SJCRH30 (cell line): ENCODE measurements at places on chromosomes 16 and 17.

DNA sequence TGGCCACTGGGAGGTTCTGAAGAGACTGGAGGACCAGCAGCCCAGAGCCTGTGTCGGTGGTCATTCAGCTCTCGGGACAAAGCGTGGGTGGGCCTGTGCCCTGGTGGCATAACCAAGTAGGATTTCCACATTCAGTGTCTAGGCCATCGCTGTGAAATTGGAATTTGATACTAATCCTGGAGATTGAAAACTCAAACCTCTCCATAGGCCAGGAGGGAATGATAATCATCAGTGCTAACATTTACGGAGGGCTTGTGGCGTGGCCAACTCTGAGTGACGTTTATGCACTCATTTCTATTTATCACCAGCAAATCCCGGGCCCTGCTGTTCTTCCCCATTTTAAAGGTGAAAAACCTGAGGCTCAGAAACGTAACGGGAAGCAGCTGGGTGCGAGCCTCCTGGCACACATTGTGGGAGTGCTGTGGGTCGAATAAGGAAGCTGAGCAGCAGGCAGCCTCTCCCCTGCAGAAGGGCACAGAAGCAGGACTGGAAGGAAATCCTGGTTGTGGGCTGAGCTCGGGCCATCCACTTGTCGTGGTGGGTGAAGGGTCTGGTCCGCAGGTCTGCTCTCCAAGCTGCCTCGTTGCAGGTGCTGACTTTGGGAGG, 33.1 kb downstream of the RAI1 start:
- peak; percentile 78 for DNase-seq

DNA sequence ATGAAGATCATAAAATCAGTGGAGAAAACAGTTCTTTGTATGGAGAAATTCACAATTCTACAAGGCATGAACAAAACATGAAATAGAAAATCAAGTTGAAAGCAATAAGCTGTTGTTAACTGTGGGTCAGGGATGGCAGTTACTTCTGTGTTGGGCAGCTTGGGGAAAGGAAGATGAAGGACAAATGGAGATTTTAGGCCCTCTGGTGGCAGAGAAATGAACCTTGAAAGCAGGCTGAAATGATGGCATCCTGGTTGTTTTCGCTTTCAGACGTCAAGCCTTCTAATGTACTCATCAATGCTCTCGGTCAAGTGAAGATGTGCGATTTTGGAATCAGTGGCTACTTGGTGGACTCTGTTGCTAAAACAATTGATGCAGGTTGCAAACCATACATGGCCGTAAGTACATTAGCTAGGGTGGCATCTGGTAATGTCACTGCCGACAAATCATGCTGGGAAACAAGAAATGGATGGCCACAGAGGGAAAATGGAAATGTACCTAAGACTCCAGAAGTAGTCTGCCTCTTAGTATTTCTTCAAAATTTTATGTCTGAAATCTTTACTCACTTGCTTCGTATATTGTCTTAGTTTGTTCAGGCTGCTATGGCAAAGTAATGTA, 108.9 kb downstream of the MAP2K6 start:
- no peak for DNase-seq

- DNase-seq = no peak
These were observed 24.3 kb downstream of the TTC19 start for GRCh38 chr17:16023881-16024280.

DNA sequence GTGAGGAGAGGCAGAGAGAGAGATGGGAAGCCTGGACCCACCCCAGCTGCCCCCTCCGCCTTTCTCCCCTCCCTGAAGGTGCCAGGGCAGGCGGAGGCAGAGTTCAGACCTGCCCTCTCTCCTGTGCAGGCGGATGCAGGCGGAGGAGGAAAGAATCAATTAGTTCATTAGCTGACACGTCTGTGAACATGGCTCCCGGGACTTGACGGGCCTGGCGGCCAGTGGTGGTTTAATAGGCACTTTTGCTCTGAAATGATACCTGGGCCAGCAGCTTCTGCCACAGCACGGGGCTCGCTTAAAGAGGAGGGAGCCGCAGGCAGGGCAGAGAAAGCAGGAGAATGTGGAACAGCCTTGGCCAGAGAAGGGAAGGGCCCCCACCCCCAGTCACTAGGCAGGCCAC, 98.1 kb downstream of the SDK2 start:
- DNase-seq = no peak

DNA sequence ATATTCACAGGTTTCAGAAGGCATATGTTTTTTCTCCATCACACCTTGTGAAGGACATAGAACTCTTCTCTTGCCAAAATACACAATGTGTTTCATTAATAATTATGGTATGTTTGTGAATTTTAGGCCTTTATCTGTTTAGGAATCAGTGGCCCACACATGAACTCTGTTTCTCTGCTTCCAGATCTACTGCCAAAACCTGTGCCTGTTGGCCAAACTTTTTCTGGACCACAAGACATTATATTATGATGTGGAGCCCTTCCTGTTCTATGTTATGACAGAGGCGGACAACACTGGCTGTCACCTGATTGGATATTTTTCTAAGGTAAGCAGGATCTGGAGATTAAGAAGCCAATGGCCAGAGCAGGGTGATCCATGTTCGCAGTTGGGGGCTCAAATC, 26.4 kb downstream of the TAC4 start:
- DNase-seq = no peak

DNA sequence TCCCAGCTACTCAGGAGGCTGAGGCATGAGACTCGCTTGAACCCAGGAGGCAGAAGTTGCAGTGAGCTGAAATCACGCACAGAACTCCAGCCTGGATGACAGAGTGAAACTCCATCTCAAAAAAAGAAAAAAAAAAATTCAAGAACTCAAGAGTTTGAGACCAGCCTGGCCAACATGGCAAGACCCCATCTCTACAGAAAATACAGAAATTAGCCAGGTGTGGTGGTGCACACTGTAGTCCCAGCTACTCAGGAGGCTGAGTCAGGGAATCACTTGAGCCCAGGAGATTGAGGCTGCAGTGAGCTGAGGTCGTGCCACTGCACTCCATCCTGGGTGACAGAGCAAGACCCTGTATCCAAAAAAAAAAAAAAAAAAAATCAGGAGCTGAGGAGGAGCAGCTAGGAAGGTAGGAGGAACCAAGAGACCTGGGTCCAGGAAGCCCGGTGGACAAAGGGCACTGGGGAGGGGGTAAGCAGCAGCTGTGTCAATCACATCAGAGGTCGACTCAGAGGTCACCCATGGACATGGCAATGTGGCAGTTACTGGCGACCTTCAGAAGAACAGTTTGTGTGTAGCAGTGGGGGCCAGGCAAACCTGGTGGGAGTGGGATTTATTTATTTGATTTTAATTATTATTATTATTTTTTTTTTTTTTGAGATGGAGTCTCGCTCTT, 11.1 kb upstream of the PRM1 start:
- no peak for DNase-seq

DNA sequence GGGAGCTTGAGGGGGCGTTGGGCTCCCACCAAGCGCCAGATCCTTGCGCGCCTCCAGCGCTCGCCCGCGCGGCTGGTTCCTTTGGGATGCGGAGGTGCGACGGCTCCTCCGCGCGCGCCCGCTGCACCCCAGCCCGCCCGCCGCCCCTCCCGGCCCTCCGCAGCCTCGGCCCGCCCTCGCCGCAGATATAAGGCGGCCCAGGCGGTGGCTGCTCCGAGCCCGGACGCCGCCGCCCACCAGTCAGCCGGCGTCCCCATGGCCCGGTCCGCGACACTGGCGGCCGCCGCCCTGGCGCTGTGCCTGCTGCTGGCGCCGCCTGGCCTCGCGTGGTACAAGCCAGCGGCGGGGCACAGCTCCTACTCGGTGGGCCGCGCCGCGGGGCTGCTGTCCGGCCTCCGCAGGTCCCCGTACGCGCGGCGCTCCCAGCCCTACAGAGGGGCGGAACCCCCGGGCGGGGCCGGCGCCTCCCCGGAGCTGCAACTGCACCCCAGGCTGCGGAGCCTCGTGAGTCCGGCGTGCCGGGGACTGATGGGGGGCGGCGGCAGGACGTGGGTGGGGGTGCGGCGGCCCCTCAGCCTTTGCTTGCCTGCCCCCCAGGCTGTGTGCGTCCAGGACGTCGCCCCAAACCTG, at the start of gene NPB:
Gene NPB, plus strand, starts transcription at position 216 of the 630 bp plus-strand sequence. Its CDS starts 40 bp downstream, at position 256.
- no peak for DNase-seq
